Activated CD4-positive, alpha-beta memory T cell treated with anti-CD3 and anti-CD28 coated beads, Interleukin-2, amount 10 ng/mL, durations not matched to agents 7 days and 5 days (primary cell): ENCODE measurements at places on chromosomes 13 and 19. TPM values are rescaled to one million over a fixed set of nuclear protein-coding genes. Genes with fewer than 3 reads are reported as not detected.
A peak's percentile ranks its signal among the peaks of the same experiment; 100 is the strongest.

Gene MIR17HG
- 6.7 TPM for total RNA-seq

DNA sequence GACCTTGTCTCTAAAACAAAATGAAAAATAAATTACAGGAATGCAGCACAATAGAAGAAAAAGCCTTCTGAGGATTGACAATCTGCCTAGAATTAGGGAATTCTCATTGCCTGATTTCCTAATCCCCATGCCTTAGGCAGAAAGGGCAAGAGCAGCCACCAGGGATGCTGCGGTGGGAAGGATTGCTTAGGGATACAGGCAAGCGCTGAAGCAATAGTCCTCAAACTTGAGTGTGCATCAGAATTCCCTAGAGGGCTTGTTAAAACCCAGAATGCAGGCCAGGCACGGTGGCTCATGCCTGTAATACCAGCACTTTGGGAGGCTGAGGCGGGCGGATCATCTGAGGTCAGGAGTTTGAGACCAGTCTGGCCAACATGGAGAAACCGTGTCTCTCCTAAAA, 1.0 kb upstream of the OR7C2 start:
- H3K27me3 ChIP-seq: peaks cover 7% of the 10 kb centered on the region
- H3K4me1 ChIP-seq: no peaks in the 10 kb centered on the region
- H3K27ac ChIP-seq: no peak overlapping the region
- no peaks in the 10 kb centered on the region for H3K36me3 ChIP-seq
- H3K4me3 ChIP-seq: no peak overlapping the region

GRCh38 chr13:97246596-97247158, 24.5 kb downstream of the MBNL2 start:
- no peaks in the 10 kb centered on the region for H3K36me3 ChIP-seq
- peaks cover 11% of the 10 kb centered on the region for H3K4me1 ChIP-seq
- no peak overlapping the region for H3K27ac ChIP-seq
- no peak overlapping the region for H3K4me3 ChIP-seq
- DNase-seq: no peak

GRCh38 chr19:18257503-18258470, 16.5 kb downstream of the IQCN start:
- no peaks in the 10 kb centered on the region for H3K36me3 ChIP-seq
- DNase-seq: no peak
- no peak overlapping the region for H3K27ac ChIP-seq
- H3K4me1 ChIP-seq: peaks cover 4% of the 10 kb centered on the region
- H3K27me3 ChIP-seq: peaks cover 19% of the 10 kb centered on the region

- no peaks in the 10 kb centered on the region for H3K4me1 ChIP-seq
- no peak overlapping the region for H3K27ac ChIP-seq
- DNase-seq: no peak
- H3K36me3 ChIP-seq: no peaks in the 10 kb centered on the region
- peaks cover 13% of the 10 kb centered on the region for H3K27me3 ChIP-seq
Measured at GRCh38 chr13:113665597-113666328, 1.3 kb upstream of the GRK1 start.

DNA sequence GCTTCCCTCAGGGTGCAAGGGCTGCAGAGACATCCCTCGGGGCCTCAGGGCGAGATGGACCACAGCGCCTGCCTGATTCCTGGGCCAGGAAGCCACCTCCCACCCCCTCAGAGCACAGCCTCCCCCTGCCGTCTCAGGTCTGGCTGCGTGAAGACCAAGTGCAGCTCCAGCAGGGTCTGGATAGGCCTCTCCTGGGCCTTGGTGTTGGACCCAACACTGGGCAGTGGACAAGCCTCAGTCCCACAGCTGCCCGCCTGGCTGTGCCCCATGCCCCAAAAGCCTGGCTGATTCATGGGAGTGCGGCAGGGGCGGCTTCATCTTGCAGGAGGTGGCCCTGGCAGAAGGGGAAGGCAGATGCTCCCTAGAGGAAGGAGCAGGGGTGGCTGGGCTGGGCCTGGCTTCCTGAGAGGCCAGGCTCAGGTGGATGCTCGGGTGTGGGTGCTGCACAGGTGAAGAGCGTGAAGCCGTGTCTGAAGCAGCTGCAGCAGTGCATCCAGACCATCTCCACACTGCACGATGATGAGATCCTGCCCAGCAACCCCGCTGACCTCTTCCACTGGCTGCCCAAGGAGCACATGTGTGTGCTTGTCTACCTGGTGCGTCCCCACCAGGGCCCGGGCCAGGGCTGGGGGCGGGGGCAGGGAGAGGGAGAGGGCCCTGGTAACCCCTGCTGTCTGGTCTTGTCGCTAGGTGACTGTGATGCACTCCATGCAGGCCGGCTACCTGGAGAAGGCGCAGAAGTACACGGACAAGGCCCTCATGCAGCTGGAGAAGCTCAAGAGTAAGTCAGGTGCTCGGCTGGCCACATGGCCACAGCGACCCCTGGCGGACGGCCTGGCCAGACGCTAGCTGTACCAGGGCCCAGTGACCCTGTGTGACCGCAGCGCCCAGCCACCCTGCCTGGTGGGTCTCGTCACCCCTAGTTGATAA, 21.7 kb downstream of the MAU2 start:
- DNase-seq: no peak
- H3K4me3 ChIP-seq: no peak overlapping the region
- H3K27me3 ChIP-seq: no peaks in the 10 kb centered on the region
- H3K4me1 ChIP-seq: no peaks in the 10 kb centered on the region

GRCh38 chr19:5827342-5827890, 12.1 kb downstream of the FUT6 start:
- peak overlapping the region; percentile 85 for H3K27ac ChIP-seq
- no peaks in the 10 kb centered on the region for H3K36me3 ChIP-seq
- peak overlapping the region; percentile 94 for H3K4me3 ChIP-seq
- H3K27me3 ChIP-seq: no peaks in the 10 kb centered on the region
